ENCODE measurements at places on chromosomes 11 and 22.

DNA sequence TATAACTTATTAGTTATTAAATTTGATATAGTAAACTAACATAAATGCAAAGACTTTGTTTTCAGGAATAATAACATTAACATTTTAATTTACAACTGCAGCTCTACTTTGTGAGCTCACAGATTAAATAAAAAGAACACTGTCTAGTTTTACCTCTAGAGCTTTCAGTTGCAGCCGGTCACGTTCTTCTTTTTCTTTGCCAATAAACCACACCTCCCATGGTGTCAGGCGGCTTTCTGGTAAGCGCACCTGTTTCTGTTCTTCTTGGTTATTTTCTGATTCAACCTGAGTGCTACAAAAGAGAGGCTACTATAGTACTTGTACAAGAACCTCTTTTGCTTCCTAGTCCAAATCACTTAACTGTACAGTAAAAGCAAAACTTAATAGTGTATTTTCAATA lies 5.8 kb downstream of the CCDC34 start:
- no peak for DNase-seq

DNA sequence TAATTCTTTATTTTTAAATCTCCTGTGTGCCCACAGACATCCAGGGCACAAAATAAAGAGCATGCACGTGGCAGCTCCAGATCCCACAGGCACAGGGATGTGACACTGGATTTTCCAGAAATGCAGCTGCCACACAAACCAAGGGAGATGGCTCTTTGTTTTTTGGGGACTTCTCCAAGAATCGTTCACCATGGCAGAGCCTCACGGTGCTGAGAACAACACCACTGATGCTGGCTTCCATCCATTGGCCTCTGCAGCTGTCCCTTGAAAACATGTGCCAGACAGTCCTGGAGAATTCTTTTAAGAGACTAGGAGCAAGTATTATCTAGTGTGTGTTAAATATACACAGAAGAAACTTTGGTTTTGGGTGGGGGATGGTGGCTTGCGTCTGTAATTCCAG lies 108.4 kb upstream of the SLC22A12 start:
- DNase-seq = no peak

- no peak for DNase-seq
Measured at GRCh38 chr11:8826901-8827560, 84.0 kb upstream of the AKIP1 start.

DNA sequence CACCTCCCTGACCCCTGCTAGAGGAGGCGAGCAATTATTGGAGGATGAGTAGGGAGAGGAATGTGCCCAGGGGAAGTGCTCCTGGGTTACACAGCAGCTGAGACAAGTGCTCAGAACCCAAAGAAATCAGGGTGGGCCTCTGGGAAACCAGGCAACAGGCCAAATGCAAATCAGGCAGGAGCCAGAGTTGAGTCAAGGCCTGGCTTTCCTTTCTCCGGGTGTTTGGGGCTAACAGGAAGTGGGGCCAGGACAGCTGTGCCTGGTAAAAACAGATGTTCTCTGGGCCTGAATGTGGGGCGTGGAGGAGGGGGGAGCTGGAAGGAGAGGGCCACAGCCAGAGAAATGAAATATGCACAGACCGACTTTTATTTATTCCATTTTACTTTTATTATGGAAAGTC lies 22.0 kb downstream of the MFNG start:
- DNase-seq = no peak

DNA sequence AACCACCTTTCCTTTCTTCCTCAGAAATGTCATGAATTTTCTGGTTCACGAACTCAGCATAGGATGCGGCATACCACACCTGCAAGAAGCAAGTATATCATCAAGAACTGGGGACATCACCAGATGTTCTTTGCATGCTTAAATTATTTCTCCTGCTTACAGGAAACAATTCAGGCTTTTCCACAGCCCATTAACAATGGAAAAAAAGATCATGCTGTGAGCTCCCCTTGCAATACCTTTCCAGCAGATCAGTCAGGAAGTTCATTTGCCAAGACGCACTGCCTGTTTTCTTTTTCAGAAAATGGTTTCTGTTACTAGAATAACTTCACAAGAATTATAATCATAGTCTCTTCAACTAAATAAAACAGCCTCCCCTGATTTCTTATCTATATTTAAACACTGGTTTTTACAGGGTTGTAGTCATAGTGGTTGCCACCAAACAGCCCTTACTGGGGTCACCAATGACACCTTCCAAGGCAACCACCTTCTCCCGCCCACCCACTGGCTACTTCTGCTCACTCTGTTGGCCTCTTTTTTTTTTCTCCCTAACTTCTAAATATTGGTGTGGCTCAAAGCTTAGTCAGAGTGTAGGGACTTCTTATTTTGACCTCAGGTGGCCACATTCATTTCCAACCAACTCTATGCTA lies 42.3 kb upstream of the NFRKB start:
- DNase-seq = no peak

DNA sequence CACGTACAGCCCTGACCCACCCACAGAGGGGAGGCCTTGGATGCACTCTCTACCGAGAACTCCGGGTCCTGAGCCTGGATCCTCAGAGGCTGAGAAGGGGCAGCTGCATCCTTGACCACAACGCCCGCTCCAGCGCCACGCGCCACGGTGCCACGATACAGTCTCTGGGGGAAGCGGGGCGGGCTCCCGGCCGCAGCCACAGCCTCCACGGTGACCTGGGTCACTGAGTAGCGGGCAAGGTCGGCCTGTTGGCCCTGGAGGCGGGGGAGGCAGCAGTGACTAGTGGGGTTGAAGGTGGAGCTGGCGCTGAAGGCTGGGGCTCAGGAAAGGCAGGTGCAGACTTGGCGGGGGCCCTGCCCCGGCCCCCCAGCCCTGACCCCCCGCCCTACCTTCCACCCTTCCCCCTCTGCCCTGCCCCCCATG lies 3.9 kb upstream of the IRF7 start:
- no peak for DNase-seq

DNA sequence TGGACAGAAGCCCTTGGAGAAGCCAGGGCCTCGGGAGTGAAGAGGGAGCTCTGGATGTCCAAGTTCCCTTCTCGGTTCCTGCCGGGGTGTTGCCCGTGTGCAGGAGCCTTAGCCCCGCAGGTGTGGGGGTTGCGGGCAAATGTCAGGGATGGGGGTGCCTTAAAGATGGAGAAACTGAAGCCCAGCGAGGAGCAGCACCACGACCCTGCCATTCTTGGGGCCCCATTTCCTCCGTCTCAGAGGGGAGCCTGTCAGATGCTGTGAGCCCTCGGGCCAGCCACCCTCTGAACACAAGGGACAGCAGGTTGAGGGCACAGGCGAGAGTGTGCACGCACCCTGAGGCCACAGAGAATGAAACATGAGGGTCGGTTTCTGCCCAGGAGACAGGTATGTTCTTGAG lies 6.3 kb downstream of the OSBPL5 start:
- no peak for DNase-seq

Data from LoVo (cell line).